ENCODE measurements at places on chromosomes 16 and 17.

- DNase-seq: no peak
Measured at GRCh38 chr17:64156670-64157069, 26.7 kb upstream of the ERN1 start.

- DNase-seq: no peak
Measured at GRCh38 chr17:45315648-45316433, 979 bp downstream of the MAP3K14 start.

GRCh38 chr16:4625560-4626159 is 1.0 kb downstream of the MGRN1 start:
- no peak for DNase-seq

DNA sequence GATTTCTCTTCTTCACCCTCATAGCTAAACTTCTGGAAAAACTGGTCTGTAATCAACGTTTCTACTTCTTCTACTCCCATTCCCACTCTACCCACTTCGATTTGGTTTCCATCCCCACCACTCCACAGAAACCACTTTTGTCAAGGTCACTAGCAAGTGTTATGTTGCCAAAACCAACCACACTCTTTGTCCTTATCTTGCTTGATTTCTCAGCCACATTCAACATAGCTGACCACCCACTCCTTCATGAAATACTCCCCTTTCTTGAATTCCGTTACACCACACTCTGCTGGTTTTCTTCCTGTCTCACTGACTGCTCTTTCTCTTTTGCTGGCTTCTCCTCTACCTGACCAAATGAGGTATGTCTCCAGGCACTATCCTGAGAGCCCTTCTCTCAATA is 11.9 kb downstream of the IKZF3 start:
- DNase-seq: no peak

GRCh38 chr16:14036889-14037288 is 34.2 kb upstream of the MRTFB start:
- DNase-seq: no peak

GRCh38 chr16:52914428-52914827 is 138.3 kb downstream of the CHD9NB start:
- DNase-seq: no peak

DNA sequence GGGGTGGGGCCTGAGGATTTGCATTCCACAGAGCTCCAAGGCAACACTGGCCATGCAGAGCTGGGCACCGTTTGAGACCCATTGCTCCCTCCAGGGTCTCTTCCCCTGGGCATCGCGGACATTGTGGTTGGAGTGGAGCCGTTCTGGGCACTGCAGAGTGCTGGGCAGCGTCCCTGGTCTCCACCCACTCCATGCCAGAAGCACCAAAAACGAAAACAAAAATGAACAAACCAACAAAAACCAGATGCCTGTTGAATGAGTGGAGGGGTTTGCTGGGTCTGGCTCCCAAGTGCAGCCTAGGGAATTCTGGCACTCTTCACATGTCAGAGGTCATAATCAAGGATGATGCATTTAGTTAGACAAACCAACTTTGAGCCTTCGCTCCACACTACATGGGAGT is 17.9 kb downstream of the WNT9B start:
- no peak for DNase-seq

DNA sequence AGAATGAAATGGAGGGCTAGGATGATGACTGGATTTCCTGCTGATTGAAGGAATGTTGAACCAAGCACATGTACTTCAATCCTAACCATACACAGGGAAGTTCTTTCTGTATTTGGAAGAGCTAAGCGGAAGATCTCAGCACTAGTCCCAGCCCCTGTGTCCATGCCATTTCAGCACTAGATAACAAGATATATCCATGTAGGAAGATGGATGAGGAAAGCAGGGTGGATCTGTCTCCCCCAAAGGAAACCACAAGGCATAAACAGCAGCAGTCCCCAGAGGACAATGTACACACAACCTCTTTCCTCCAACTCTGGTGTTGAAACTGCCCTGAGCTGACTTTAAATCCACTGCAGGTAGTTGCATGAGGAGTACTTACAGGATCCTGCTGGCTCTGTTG is 75.1 kb downstream of the GRIN2A start:
- DNase-seq: no peak

- DNase-seq: peak; percentile 27
Measured at GRCh38 chr17:65593855-65594845, 32.7 kb upstream of the AXIN2 start.

- DNase-seq: peak; percentile 38
Measured at GRCh38 chr17:38357486-38358123, 6.0 kb downstream of the SOCS7 start.

DNA sequence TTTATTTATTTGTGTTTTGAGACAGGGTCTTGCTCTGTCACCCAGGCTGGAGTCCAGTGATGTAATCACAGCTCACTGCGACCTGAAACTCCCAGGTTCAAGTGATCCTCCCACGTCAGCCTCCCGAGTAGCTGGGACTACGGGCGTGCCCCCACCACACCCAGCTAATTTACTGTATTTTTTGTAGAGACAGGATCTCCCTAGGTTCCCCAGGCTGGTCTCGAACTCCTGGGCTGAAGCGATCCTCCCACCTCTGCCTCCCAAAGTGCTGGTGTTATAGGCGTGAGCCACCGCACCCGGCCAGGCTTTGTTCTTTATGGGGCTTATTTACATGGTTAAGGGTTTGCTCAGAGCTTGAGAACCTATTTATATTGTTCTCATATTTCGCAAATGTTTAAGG is 5.8 kb upstream of the MEIOB start:
- DNase-seq: no peak

DNA sequence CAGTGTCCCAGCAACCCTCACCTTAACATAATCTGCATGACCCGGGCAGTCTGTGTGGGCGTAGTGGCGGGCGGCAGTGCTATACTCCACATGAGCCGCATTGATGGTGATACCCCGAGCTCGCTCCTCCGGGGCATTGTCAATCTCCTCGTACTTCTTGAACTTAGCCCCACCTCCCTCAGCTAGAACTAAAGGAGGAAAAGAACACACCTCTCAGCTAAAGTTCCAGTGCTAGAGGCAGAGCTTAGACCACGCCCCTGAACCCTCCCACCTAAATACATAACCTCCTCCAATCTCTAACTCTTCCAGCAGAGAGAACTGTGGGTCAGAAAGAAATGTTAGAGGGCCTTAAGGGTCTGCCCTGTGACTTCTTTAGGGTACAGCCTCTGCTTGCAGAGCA is 855 bp downstream of the TUFM start:
- no peak for DNase-seq

- DNase-seq: no peak
Measured at GRCh38 chr17:17523731-17524490, 27.7 kb upstream of the RASD1 start.

DNA sequence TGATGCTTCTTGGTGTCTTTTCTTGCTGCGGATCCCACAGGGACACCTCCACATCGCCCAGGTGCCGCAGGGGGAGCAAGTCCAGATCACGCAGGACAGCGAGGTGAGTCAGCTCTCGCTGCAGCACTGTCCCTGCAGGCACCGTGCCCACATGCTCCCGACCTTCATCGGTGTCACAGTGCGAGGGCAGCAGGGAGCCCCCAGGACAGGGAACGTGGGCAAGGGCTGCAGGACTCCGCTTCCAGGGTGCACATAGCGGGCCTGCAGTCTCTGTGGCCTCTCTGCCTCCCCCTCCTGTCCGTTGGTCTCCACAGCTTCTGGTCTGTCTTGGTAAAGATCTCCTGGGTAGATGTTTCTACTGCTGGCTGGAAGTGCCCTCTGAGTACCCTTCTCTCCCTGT is 84.1 kb downstream of the BANP start:
- DNase-seq: no peak

DNA sequence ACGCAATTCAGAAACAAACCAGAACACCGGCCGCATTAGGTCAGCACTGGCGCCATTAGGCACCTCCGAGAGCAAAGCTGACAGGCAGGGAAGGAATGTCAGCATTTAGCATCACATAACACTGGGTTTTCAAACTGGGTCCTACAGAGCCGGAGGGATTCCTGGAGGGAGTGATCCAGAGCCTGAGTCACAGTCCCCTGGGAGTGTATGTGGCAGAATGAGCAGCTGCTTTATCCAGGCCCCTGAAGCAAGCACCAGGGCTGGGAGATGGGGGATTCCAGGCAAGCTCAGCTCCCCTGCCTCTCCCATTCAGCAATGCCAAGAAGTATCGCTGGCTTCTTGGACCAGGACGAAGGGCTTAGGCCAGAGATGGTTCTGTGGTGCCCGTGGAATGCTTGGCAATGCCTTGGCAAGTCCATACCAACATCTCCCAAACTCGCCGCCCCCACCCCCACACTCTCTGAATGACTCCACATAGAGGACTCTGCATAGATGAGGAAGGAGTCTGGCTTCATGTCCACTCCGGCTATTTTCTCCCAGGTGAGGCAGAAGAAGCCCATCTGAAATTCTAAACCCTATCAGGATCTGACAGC is 20.4 kb downstream of the GAS7 start:
- no peak for DNase-seq

- DNase-seq: no peak
Measured at GRCh38 chr16:77387815-77388209, 47.0 kb downstream of the ADAMTS18 start.

DNA sequence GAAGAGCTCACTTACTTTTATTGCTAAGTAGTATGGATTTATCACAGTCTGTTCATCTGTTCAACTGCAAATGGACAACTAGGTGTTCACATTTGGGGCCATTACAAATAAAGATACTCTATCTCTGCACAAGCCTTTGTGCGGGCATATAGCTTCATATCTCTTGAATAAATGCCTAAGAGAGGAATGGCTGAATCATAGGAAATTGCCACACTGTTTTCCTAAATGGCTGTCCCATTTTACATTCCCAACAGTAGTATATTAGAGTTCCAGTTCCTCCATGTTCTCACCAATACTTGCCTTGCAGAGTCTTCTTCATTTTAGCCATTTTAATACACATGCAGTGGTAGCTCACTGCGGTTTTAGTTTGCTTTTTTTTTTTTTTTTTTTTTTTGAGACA is 20.5 kb downstream of the NSMCE1 start:
- DNase-seq: no peak

GRCh38 chr16:4384509-4384942 is 12.9 kb downstream of the VASN start:
- no peak for DNase-seq

DNA sequence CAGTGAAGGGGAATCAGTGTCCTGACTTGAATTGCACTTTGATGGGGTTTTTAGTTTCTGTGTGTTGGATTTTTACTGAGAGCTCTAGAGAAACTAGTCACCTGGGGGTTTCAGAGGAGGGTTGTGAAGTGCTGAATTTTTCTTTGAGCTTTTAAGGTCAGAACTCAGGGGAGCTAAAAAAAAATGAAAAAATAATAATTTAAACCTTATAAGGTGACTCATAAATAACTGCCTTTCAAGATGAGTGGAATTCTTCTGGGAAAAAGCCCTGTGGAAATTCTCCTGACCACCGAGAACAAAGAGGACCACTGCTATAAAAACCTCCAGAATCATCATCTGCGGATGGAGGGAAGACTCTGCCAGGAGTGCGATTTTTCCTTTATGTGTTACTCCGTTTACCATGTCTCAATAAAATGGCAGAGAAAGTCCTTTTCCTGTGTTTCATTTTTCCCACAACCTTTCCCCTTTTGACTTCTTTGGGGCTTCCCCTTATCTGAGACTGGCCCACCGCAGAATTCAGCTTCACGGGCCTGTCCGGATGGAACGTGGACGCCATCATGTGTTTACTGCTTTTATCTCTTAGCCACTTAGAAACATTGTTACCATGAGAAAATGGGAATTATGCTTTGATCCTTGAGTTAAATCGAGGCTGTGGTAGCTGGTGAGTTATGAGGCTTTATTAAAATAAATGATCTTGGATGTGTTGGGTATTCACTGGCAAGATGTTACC is 39.7 kb downstream of the RPTOR start:
- no peak for DNase-seq

- no peak for DNase-seq
Measured at GRCh38 chr17:66526827-66527226, 224.4 kb downstream of the PRKCA start.

DNA sequence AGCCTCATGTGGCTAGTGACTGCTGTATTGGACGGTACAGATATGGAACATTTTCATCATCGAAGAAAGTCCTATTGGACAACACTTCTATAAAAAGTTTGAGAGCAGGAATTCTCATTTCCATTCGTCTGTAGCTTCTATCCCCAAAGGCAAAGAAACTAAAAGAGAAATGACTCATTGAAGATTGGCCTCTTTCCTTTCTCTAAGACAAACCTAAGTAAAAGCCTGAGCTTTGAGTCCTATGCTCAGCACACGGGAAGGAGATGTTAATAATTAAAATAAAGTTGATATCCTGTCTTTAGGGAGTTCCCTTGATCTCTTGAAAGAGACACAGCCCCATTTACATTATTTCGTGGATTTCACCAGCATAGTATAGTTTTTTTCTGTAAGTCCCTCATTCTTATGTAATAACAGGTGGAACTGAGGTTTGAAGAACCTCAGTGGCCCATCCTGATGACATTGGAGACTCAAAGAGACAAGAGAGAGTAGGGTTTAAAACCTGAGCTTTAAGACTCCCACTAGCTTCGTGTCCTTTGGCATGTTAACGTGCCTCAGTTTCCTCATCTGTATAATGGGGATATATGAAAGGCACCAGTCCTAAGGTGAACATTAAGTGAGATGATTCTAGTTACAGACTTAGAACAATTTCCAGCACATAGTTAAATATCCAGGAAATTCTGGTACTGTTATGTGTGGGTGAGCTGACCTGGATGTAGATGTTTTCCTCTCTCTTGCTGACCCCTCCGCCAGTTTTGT is 174.0 kb downstream of the IRX3 start:
- DNase-seq: peak; percentile 1

DNA sequence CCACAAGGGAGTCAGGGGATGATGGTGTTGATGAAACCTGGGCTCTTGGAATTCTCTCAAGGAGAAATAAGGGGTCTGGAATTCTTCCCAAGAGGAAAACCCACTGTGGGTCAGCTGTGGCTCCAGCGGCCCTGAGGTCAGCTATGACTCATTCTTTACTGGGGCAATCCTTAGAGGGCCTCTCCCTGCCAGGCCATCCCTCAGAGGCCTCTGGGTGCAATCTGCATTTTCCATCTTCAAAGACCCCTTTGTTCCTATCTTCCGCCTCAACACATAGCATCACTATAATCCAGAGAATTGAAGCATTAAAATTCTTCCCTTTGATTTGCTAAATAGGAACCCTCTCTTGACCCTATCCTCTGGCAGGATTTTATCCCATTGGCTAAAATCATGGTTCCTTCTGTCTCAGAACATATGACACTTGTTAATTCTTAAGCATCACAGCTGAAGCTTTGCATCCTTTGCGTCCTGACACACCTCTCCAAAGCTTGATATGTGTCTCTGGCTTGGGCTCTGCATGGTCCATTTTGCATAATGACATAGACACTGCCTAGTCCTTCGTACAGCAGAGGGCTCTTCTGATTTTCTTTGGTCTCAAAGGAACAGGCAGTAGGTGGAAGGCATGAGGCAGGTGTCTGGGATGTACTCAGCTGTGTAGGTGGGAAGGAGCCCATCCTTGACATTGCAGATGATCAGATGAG is 4.4 kb upstream of the KRT37 start:
- no peak for DNase-seq

DNA sequence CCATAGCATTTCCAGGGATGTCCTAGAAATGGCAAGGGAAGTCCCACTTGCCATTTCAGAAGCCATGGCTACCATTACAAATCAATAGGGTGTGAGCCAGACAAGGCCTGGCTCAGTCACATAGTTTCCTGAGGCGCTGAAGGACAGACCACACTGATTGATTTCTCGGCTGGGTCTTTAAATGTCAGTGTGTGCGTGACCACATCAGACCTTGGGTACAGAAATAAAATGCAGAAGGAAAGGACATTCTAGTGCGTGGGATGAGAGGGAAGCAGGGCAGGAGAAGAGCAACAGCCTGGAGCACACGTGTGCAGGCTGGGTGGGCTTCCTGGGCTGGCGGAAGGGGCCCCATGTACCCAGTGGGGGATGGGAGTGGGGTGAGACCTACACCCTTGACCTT is 58.7 kb upstream of the LYRM9 start:
- DNase-seq: no peak

Measured in hindlimb muscle (tissue), 1 donor.